ENCODE measurements at places on chromosomes 3 and 15. TPM values are rescaled to one million over a fixed set of nuclear protein-coding genes. Genes with fewer than 3 reads are reported as not detected.

IDH2 gene
- 48.1 TPM for total RNA-seq

ZNF774 gene
- 4.0 TPM for total RNA-seq

TLE3 gene
- 53.9 TPM for total RNA-seq

CDC25A gene
- total RNA-seq, result 19.6 TPM

EPHB3 gene
- total RNA-seq, result 6.5 TPM

UCN2 gene
- total RNA-seq, result 1.5 TPM

ISLR2 gene
- total RNA-seq, result 0.05 TPM

ACOX2 gene
- 12.8 TPM for total RNA-seq

EBLN2 gene
- total RNA-seq, result 5.1 TPM

- no peak for DNase-seq
Observed at GRCh38 chr15:75043509-75044257, 20.3 kb downstream of the PPCDC start.

- DNase-seq, result no peak
Observed at GRCh38 chr3:119624002-119624720, 26.5 kb downstream of the PLA1A start.

- DNase-seq, result no peak
Observed at GRCh38 chr3:150082898-150083654, 112.4 kb upstream of the PFN2 start.

- DNase-seq, result no peak
Observed at GRCh38 chr15:57727031-57727430, 20.5 kb downstream of the POLR2M start.

DNA sequence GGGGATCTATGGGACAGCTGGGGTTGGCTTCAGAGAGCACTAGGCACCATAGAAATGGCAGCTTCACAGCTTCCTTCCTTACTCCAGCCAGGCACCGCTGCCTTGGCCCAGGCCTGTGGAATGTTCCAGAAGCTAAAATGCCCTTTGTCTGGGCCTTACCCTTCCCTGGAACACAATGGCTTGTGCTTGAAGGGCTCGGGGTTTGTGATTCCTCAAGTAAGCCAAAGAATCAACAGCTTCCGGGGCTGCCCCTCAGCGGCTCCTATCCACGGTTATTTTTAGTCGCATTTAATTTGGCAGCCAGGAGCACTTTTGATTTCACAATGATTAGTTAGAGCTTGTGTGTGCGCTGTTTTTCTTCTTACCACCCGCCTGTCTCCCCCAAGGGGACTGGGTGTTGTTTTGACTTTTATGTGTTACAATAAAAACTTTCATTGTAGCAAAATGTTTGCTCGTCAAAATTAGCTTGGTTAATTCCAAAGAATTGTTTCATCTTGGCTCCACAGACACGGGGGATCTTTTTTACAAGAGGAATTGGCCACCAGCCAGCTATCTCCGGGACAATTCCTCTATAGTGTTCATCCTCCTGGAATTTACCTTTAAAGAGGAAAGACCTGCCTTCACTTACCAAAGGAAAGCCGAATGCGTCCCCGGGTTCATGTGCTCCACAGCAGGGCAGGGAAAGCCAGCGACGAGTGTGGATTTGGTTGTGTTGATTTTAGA is 73.8 kb downstream of the TLE3 start:
- DNase-seq, result no peak

DNA sequence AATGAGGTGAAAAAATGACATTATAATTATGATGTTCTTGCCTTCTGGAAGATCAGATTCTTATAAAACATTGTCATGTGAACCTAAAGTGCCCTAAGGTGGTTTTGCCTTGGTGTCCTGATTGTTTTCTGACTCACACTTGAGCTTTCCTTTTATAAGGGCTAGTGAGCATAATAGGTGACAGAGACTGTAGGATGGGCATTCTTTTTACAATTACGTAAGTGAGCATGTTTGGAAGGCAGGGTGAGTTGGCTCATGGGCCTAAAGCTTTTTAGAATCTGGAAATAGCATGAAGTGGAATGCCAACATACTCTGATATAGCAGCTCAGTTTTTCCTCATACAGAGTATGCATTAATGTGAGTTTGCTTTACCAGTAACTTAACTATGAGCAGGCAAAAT is 41.2 kb downstream of the CRYBG3 start:
- no peak for DNase-seq

DNA sequence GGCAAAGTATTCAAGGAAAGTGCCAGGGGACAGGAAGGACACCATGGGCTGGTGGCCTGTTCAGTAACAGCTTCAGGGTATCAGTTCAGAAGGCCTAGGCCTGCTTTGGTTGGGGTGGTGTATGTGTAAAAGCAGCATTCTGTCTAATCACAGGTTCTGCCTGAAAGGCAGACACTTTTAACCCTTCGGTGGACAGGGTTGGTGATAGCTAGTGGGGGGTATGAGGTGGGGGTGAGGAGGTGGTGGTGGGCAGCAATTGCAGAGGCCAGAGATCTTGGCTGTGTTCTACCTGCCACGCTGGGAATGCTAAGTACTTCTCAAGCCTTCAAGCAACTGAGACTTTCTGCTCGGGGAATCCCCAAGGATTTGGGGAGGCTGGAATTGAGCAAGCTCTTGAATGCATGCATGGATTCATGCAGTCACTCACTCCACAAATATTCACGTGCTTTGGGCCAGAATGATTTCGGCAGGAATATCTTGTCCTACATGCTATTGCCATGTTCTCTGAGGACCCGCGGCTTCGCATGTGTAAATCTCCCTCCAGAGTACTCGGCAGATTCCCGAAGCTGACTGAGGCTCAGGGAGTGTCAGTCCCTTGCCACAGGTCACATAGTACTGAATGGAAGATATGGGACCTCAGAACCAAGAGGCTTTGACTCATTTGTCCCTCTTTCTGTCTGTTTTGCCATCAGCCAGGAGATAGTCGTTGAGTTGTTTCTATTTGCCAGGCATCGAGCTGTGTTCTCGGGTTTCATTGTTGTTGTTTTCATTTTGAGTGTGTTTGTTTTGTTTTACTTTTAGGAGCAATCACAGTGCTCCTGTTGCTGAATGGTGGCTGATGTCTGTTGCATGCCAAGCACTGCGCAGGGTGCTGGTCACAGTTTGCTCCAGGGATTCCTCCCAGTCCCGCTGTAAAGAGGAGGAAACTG is 65.5 kb downstream of the SMAD3 start:
- no peak for DNase-seq

GRCh38 chr3:126918355-126918821 is 64.5 kb upstream of the PLXNA1 start:
- DNase-seq, result no peak

- DNase-seq, result no peak
Observed at GRCh38 chr3:179147514-179147872, 664 bp upstream of the PIK3CA start.

- DNase-seq, result no peak
Observed at GRCh38 chr15:88586401-88587162, 34.6 kb upstream of the AEN start.

DNA sequence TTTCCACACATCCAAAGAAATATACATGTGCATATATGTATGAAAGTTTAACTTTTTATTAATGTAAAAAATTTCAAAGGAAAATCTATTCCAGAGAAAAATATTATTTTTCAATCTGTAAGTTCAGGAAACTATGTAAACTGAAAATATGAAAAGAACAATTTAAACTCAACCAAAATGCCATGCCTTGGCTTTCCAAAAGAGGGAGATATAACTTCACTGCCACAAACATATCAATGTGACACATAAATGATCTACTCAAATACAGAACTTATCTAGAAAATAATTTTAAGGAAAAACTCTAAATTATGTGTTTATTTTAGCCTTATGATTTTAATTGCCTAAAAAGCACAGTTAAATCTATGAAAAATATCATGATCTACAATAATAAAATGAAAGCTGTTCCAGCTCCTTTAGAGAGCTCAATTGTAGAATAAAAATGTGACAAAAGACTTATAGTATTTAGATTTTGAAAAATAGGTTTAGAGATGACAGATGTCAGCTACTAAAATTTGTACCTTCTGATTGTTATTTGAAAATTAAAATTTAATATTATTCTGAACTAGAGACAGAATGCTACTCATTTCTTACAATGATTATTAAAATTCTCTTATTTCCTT is 94.8 kb downstream of the GBE1 start:
- DNase-seq, result no peak

DNA sequence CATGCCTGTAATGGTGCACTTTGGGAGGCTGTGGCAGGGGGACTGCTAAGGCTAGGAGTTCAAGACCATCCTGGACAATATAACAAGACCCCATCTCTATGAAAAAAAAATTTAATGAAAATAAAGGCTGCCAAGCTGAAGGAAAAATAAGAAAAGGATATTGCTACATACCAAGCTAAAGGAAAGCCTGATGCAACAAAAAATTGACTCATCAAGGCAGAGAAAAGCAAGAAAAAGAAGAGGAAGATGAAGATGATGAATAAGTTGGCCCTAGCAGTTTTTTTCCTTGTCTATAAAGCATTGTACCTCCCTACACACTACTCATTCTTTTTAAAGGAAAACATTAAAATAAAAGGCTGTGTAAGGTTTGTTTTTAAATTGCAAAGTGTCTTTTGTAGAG is 441.9 kb upstream of the MDFIC2 start:
- DNase-seq, result no peak

DNA sequence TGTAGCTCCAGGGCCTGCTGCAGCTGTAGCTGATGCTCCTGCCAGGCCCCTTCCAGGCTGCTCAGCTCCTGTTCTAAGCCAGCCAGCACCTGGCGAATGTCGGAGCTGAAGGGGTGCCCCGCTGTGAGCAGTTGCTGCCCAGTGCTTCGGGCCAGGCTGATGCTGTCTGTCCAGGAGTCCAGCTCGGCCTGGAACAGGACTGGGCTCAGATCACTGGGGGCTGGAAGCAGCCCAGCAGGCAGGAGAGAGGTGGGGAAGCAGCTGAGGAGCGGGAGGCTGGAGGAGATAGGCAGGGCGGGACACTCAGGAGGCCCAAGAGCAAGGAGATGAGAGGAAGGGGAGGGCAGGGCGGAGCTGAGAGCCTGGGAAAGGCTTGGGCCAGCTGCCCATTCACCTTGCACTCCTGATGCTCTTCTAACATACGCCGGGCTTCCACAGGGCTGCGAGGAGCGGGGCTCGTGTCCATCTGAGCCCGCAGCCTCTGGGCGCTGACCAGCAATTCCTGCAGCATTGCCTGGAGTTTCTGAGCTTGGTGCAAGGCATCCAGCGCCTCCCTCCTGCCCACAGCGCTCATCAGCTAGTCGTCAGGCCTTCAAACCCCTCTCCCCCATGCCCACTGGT is 23.2 kb downstream of the PLA2G4B start:
- no peak for DNase-seq

GRCh38 chr3:156036258-156037053 is 83.9 kb upstream of the KCNAB1 start:
- no peak for DNase-seq

DNA sequence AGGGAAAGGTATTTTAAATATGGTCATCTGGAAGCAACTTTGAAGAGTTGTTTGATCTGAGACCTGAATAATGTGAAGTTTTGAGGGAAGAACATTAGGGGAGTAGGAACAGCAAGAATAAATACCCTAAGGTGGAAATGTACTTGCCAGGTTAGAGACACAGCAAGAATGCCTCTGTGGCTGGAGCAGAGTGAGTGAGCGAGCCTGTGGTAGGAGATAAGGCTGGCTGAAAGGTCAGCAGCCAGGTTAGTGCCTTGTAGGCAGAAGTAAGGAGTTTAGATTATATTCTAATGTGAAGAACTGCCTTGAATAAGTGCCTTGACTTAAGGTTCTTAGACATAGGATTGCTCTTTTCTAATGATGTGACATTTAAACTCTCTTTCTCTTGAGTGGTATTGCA is 18.3 kb downstream of the LRRC49 start:
- no peak for DNase-seq

DNA sequence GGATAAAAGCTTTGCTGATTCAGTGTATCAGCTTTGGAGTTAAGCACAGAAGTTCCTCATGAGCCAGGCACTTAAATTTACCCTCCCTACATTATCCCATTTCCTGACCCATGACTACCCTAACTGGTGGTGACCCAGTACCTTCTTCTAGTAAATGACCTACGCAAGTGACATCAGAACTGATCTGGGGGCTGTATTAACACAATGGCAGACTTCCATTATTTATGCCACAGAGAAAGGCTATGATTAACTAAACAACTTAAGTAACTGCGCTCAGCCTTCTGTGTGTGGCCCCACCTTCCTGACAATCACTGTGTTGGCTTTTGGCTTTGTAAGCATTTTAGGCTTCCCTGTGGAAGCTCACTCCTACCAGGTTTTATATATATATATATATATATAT is 1.9 kb downstream of the MB21D2 start:
- no peak for DNase-seq

DNA sequence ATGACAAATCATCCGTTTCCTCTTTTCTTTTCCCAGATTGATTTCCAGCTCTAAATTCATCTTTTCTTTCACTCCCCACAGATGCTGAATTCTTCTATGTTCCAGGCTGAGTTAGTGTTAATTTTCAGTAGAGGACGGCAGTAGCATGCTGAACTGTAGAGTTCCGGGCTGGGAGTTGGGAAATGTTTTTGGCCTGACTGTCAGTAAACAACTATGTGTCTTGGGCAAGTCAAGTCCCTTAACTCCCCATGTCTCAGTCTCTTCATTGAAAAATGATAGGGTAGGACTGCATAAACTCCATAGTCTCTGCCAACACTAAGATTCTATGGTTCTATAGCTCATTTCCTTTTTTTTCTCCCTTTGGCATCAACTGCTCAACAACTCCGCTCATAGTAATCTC is 333.9 kb downstream of the TIGIT start:
- DNase-seq, result no peak

GRCh38 chr3:58025837-58026569 is 17.8 kb downstream of the FLNB start:
- no peak for DNase-seq

- no peak for DNase-seq
Observed at GRCh38 chr15:56248311-56248992, 4.8 kb upstream of the RFX7 start.

DNA sequence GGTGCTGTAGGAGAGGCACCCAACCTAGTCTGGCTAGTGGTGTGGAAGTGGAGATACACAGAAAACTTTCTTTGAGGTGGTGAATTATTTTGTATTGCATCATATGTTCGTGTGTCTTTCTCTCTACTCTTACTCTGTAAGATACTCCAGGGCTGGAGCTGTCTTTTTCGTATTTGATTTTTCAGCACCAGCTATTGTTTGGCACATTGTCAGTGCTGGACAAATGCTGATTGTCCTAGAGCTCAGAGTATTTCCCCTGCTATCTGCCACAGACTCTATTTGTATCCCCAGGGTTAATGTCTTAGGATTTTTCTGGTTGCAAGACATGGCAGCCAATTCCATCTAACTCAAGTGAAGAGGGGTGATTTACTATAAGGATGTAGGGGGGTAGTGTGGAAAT is 110.5 kb downstream of the SAMMSON start:
- DNase-seq, result no peak

GRCh38 chr3:129441215-129441614 is 1.2 kb downstream of the IFT122 start:
- no peak for DNase-seq

- no peak for DNase-seq
Observed at GRCh38 chr3:43177085-43177484, 71.2 kb upstream of the POMGNT2 start.

DNA sequence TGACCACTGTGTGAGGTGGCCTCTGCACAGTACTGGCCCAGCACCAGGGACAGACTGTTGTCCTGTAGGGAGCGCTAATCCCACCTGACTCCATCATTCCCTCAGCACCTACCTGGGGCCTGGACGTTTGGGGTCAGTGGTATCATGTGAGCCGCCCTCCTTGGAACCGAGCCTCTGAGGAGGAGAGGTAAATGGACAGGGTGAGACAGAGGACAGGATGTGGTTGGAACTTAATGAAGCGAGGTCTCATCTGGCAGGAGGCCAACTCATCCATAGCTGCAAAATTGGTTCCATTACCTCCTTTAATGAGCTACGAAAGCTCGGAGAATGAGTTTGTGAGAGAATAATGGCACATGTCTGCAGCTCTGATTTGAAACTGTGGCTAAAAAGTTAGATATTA is 13.9 kb downstream of the MAPKAPK3 start:
- DNase-seq, result no peak

All from HCT116 (cell line).